ENCODE measurements at places on chromosomes 6 and 20. TPM values are rescaled to one million over a fixed set of nuclear protein-coding genes. Genes with fewer than 3 reads are reported as not detected.

GNMT gene
- 36.9 TPM for total RNA-seq

KCNS1 gene
- total RNA-seq = 0.55 TPM

SRC gene
- 30.4 TPM for total RNA-seq

TAB2 gene
- 26.6 TPM for total RNA-seq

PACSIN1 gene
- total RNA-seq = 0.67 TPM

SNX9 gene
- total RNA-seq = 22.6 TPM

HTR1E gene
- 0.09 TPM for total RNA-seq

GLP1R gene
- 4.7 TPM for total RNA-seq

MUC21 gene
- total RNA-seq = not detected

SSTR4 gene
- total RNA-seq = not detected

IGF2R gene
- 32.5 TPM for total RNA-seq

GRCh38 chr6:113496166-113496565 is 361.0 kb upstream of the MARCKS start:
- H3K36me3 ChIP-seq = no peaks in the 10 kb centered on the region
- no peak for DNase-seq
- H3K27me3 ChIP-seq = no peaks in the 10 kb centered on the region

- H3K27ac ChIP-seq = no peak overlapping the region
- DNase-seq = no peak
- no peaks in the 10 kb centered on the region for H3K36me3 ChIP-seq
- H3K4me1 ChIP-seq = no peaks in the 10 kb centered on the region
These were observed 202.2 kb downstream of the TASP1 start for GRCh38 chr20:13436530-13436929.

- no peaks in the 10 kb centered on the region for H3K27me3 ChIP-seq
- H3K4me1 ChIP-seq = no peaks in the 10 kb centered on the region
- no peak overlapping the region for H3K27ac ChIP-seq
- no peaks in the 10 kb centered on the region for H3K36me3 ChIP-seq
- DNase-seq = no peak
These were observed 35.2 kb downstream of the JPH2 start for GRCh38 chr20:44151621-44152416.

DNA sequence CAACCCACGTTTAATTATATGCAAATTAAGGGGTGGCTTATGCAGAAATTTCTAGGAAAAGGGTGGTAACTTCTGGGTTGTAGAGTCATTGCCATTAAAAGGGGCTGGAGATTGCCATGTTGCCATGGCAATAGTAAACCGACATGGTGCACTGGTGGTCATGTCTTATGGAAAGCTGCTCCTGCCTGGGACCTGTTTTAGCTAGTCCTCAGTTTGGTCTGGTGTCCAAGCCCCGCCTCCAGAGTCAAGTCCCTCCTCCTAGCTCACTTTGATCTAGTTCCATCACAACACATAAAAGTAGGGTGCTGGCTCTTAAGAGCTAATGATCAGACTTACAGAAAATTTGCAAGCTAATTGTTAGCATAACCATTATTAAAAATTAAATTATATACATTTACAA is 5.3 kb downstream of the SLC22A2 start:
- H3K27ac ChIP-seq = no peak overlapping the region
- no peaks in the 10 kb centered on the region for H3K27me3 ChIP-seq
- no peak for DNase-seq
- H3K4me3 ChIP-seq = no peak overlapping the region

- peaks cover 4% of the 10 kb centered on the region for H3K4me1 ChIP-seq
- no peaks in the 10 kb centered on the region for H3K36me3 ChIP-seq
- DNase-seq = no peak
- no peaks in the 10 kb centered on the region for H3K27me3 ChIP-seq
- H3K4me3 ChIP-seq = peak overlapping the region; percentile 80
- no peak overlapping the region for H3K27ac ChIP-seq
These were observed 2.0 kb downstream of the TRAM2 start for GRCh38 chr6:52574709-52575501.

DNA sequence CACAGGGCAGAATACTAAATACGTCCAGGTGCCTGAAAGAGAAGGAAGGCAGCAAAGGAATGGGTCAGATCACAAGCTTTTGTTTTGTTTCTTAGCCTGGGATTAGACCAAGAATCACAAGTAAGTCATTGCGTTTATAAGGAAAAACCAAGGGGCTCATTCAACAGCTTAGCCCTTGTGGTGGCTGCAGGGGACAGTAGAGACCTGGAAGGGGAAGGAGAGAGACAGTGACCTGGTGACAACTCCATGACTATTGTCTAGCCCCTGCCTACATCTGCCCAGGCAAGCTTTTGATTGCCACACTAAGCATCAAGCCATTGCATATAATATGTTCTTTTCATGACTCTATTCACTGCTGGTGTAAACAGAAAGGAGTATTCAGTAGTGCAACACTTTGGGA is 30.2 kb upstream of the TBC1D7 start:
- DNase-seq = no peak
- no peak overlapping the region for H3K27ac ChIP-seq
- H3K36me3 ChIP-seq = no peaks in the 10 kb centered on the region
- H3K4me3 ChIP-seq = no peak overlapping the region
- no peaks in the 10 kb centered on the region for H3K27me3 ChIP-seq
- H3K4me1 ChIP-seq = no peaks in the 10 kb centered on the region

DNA sequence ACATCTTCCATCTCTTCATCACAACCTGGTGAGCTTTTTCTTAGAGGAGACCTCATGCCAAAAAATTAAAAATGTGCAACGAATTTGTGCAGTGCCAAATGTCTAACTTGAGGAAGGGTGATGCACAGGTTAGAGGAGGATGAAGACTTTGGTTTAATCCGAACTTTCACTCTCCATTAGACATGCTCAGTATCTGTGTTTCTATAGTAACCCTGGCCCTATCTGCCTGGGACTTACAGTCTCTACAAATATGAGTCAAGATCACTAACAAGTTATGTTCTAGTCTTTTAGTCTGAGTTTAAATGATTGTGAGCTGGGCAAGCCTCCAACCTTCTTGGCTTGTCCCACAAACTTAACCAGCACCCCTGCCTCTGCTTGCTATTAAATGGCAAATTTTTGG is 377.0 kb downstream of the BMP2 start:
- no peaks in the 10 kb centered on the region for H3K27me3 ChIP-seq
- H3K27ac ChIP-seq = no peak overlapping the region
- no peaks in the 10 kb centered on the region for H3K4me1 ChIP-seq
- no peaks in the 10 kb centered on the region for H3K36me3 ChIP-seq

- peaks cover 38% of the 10 kb centered on the region for H3K4me1 ChIP-seq
- H3K4me3 ChIP-seq = no peak overlapping the region
- no peaks in the 10 kb centered on the region for H3K27me3 ChIP-seq
- H3K36me3 ChIP-seq = no peaks in the 10 kb centered on the region
These were observed 99.1 kb downstream of the HIVEP2 start for GRCh38 chr6:142845624-142846458.

- no peaks in the 10 kb centered on the region for H3K27me3 ChIP-seq
- no peaks in the 10 kb centered on the region for H3K4me1 ChIP-seq
- DNase-seq = no peak
- H3K4me3 ChIP-seq = no peak overlapping the region
These were observed 1444.3 kb upstream of the ADGRB3 start for GRCh38 chr6:67190733-67191132.

- no peak overlapping the region for H3K27ac ChIP-seq
- H3K36me3 ChIP-seq = no peaks in the 10 kb centered on the region
- H3K4me3 ChIP-seq = no peak overlapping the region
- no peaks in the 10 kb centered on the region for H3K27me3 ChIP-seq
- H3K4me1 ChIP-seq = no peaks in the 10 kb centered on the region
These were observed 139.1 kb upstream of the LAMP5 start for GRCh38 chr20:9375221-9375681.

GRCh38 chr6:106600329-106600728 is 29.0 kb downstream of the RTN4IP1 start:
- H3K36me3 ChIP-seq = no peaks in the 10 kb centered on the region
- DNase-seq = no peak
- H3K4me3 ChIP-seq = no peak overlapping the region
- no peaks in the 10 kb centered on the region for H3K4me1 ChIP-seq
- no peaks in the 10 kb centered on the region for H3K27me3 ChIP-seq

DNA sequence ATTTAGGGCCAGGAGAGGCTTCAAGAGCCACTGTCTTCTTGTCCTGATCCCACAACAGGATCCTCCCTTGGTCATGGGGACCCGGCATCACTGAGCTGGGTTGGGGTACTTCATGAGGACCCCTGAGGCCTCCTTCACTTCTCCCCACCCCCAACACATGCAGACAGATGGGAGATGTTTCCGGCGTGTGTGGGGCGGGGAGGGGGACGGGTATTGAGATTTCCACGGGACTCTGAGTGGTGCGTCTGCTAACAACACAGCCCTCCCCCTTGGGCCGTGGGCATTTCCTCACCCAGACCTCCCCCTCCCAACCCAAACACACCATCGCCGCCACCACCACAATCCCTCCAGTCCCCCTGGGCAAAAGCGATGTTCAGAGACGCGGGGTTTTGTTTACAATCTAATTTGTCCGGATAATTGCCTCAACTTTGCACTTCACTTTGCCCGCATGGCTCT is 906 bp upstream of the FOXP4 start:
- H3K27me3 ChIP-seq = no peaks in the 10 kb centered on the region
- H3K27ac ChIP-seq = no peak overlapping the region
- no peak for DNase-seq
- H3K4me3 ChIP-seq = peak overlapping the region; percentile 91
- H3K36me3 ChIP-seq = no peaks in the 10 kb centered on the region

DNA sequence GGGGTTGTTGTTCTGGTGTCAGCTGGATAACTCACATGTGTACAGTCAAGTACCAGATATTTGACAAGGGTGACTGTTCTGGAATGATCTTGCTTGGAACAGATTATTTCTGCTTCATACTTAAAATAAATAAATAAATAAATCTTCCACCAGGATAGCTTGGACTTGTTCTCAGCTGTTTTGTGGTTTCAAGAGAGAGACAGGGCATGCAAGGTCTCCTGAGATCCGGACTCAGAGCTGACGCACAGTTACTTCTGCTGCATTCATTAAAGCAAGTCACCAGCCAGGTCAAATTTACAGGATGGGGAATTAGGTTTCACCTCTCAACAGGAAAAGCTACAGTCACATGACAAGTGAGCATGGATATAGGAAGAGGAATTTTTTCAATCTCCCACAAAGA is 285.0 kb upstream of the SPTLC3 start:
- H3K36me3 ChIP-seq = no peaks in the 10 kb centered on the region
- no peak overlapping the region for H3K4me3 ChIP-seq
- no peak overlapping the region for H3K27ac ChIP-seq
- H3K27me3 ChIP-seq = no peaks in the 10 kb centered on the region
- H3K4me1 ChIP-seq = no peaks in the 10 kb centered on the region
- DNase-seq = no peak

DNA sequence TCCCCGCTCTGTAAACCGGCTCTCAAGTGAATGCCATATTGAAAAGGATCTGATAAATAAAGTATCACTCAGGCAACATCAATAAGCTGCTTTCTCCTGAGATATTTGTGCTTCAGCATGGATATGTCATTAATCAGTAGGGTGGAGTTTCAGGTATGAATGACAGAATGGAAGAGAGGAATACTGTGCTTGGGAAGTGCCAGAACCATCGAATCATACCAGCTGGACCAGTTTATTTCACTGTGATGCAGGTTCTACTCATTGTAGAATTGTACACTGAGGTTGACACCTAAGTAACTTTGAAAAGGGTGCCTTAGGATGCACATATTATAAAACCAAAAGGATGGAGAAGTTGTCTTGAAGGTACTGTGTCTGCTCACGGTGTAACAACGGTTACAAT is 17.9 kb upstream of the TBC1D7 start:
- no peaks in the 10 kb centered on the region for H3K27me3 ChIP-seq
- H3K4me3 ChIP-seq = no peak overlapping the region
- no peak for DNase-seq
- H3K27ac ChIP-seq = no peak overlapping the region
- no peaks in the 10 kb centered on the region for H3K4me1 ChIP-seq
- no peaks in the 10 kb centered on the region for H3K36me3 ChIP-seq

DNA sequence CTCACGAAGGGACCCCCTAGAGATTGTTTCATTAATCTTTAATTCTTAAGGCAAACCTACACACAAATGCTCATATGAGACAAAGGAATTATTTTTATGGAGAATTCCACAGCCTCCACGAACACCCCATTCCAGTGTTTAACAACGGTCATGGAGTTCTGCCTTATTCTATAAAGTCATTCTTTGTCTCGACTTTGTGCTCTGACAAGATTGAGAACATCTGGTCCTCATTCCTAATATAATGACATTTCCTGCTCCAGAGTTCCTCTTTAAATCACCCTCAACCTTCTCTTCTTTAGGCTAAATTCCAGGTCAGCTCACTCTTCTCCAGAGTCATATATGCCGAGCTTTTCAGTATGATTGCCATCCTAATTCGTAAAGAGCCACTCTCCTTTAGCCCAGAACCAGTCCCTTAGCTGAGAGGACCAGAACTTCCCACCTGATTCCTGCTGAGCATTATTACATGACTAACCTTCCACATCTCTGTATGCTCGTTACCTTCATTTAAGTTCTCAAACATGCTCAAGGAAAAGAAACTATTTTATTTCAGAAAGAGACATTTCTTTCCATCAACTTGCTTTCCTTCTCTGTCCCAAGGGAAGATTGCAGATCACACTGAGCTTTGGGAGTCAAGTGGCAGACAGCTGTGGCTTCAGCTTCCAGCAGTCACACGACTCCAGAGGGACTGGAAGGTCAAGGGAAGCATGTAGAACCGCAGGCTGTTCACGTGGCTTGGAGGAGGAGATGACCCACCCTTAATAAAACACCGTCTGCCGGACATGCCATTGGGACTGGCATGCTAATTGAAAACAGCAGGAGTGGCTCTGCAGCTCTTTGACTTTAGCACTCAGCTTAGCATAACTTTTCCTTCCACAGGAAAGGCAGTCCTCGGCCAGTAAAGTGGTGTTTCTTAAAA is 467.1 kb upstream of the HSF2 start:
- no peak for DNase-seq
- H3K27ac ChIP-seq = no peak overlapping the region
- H3K4me3 ChIP-seq = no peak overlapping the region
- H3K27me3 ChIP-seq = no peaks in the 10 kb centered on the region
